Right atrium auricular region (tissue), 2 donors: ENCODE measurements at places on chromosomes 5 and 9. TPM values are rescaled to one million over a fixed set of nuclear protein-coding genes. Genes with fewer than 3 reads are reported as not detected.

DNA sequence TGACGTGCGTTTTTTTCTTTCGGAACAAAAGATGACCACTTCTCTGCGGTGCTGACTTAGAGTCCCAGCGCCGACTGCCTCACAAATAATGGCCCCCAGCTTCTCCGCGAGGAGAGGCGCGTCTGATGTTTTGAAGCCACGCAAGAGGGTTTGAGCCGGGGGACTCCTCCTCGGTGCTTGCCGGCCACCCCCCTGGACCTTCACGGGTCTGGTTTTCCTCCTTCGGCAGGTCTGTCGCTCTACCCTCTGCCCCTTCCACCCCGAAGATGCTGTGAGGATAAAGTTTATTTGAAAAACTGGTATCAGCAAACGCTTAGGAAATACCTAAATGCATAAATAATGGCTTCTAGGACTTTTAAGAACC, 584 bp downstream of the USP20 start:
- no peak for DNase-seq

- DNase-seq: no peak
These were observed 71.8 kb upstream of the TTC23L start for GRCh38 chr5:34767180-34767579.

DNA sequence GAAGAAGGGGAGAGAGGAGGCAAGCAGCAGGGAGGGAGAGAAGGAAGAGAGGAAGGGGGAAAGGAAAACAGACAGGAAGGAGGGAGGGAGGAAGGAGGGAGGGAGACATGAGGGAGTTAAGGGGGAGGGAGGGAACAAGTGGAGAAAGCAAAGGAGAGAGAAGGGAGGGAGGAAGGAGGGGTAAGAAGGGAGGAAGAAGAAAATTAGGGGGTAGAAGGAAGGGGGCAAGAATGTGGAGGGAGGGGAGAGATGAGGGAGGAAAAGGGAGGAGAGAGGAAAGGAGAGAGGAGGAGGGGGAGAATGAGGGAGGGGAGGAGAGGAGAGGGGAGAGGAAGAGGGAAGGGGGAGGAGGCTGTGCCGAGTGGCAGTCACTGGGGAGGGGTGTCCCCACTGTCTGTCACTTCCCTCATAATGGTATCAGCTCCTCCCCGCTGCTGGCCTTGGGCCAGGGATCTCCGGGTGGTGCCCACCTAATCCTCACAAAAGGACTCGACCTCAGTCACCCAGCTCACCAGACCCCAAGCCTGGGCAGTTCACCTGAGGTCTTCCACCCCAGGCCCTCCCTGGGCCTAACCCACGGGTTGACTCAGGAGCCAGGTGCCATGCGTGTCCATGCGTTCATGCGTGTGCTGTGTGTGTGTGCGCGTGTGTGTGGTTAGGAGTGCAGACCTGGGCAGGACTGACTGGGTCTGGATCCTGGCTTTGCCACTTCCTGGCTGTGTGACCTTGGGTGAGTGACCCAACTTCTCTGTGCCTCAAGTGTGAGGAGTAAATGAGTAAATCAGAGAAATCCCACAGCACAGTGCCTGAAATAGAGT, 18.1 kb downstream of the C9orf50 start:
- DNase-seq: no peak

DNA sequence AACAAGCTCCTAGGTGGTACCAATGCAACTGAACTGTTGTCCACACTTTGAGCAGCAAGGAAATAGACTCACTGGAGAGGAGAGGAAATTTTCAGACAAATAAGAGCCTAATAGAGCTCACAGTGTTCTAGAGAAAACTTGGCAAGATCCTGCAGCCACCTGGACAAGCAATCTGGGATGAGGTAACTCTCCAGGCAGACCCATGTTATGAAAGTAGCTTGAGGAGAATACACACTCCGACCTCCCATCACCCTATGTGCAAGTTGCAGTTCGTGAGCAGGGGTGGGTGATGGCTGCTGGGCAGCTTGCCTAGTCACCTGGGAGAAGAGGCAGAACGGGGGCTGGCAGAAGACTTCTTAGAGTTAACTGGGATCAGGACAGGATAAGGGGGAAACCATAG, 102.2 kb downstream of the KLF4 start:
- no peak for DNase-seq

DNA sequence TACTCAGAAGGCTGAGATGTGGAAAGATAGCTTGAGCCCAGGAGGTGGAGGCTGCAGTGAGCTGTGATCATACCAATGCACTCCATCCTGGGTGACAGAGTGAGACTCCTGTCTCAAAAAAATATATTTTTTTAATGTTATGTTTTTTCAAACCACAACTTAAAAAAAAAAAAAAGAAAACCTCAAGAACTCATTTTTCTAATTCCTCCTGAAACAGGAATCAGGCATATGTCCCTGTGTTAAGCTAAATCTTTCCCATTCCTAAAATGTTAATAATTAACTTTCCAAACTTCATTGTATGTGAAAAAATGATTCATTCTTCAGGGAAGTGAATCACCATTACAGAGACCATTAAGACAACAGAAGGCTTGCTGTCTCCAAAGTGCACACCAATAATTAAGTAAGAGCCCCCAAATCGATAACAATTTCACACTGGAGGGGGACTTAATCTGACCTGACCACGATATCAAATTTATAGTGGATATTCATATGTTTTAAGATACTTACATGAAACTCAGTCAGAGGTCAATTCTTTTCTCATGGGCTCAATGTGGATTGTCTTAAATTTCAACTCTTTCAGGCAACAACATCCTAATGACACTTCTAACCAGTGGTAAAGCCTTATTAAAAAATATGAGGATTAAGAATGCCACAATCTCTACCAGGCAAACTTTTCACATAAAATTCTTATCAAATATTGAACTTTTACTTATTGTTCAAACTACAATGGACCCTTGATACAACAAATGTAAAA, 5.2 kb downstream of the CEMIP2 start:
- DNase-seq: no peak

DNA sequence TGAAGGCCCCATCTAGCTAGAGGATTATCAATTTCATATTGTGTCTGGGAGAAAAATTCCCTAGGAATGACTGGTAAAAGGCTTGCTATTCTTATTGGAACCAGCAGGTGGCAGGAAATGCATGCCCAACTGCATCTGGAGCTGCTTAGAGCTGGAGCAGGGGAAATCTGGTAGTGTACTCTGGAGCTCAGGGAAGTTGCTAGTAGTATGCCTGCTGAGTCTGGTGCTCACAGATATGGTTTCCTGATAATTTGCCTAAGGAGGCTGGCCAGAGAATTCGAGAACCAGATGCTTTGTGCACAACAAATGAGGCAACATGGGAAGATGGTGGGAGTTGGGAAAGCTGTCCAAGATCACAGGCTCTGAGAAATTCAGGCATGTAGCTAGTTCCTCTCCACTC, 53.7 kb downstream of the G3BP1 start:
- peak; percentile 66 for DNase-seq

GRCh38 chr9:16058131-16058549, 505.3 kb downstream of the CCDC171 start:
- DNase-seq: no peak

DNA sequence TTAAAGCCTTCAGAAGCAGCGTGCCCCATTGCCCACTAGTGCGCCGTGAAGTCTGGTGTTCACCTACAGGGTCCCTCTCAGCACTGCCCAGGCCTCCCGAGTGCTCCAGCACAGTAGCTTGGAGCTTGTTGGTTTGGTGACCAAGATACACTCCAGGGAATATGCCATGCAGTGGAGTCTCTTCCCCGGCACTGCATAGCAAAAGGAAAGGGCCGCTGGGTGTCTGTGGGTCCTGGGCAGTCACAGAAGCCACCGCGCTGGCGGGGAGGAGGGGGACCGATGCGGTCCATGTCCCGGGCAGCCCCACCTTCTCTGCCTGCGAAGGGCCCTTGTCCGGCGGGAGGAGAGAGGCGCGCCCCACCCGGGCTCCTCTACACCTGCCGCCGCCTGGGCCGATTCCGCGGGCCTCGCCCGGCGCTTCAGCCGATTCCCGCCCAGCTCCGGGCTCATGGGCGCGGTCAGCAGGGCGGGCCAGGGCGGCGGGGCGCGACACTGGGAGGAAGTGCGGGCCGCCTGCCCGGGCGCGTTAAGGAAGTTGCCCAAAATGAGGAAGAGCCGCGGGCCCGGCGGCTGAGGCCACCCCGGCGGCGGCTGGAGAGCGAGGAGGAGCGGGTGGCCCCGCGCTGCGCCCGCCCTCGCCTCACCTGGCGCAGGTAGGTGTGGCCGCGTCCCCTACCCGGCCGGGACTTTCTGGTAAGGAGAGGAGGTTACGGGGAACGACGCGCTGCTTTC, at the start of gene SYK:
Gene SYK (plus strand): TSS at position 579 of the 732 bp plus-strand sequence. CDS start 42,080 bp downstream, outside the sequence.
- DNase-seq: no peak

DNA sequence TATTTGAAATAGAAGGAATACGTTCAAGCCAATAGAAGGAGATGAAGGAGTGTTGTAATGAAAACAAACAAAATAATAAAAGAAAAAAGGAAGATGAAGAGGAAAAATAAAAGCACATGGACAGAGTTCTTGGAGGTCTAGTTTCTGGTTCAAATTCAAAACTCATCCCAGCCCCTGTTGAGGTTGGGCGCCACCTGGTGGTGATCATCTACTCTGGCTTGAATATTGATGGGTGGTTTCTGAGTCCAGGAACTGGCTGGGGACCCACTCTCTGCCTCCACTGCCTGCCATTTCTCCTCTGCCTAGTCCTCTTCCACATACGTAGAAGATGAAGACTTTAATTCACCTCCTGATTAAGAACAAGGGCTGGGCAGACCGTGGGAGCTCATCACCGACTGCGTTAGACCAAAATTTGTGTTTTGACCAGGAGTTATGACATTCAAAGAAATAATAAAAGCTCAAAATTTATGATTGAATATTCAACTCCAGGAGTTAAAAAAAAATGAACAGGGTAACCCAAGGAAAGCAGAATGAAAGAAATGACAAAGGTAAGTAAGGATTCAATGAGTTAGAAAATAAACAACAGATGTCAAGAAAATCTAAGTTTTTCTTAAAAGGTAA, 99.0 kb upstream of the SLC1A3 start:
- DNase-seq: peak; percentile 86

DNA sequence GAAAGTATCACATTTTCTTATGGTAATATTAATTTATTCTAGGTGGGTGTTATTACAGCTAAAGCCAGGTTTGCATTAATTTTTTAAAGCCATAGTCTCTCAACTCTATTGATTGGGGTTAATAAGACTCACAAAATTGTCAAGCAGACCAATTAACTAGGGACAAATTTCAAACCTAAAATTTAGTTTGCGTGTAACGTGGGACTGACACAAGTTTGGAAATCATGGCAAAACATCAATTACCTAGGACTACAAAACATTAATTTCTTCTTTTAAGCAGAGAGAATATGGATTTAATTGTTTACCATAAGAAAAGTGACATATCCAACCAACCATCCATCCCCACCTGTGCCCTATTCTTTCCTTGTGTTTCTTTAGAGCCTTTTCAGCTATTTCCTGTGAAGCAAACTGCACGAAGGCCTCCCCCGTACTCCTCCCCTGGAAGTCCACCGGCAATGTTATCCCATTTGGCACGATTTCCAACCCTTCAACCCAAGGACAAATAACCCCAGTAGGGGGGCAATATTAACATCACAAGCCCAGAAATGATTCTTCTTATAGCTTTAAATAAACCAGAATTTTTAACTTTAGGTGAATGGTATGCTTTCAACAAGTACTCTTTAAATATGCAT, 4.4 kb downstream of the HNRNPH1 start:
- DNase-seq: no peak

- no peak for DNase-seq
These were observed 605 bp downstream of the CHSY3 start for GRCh38 chr5:129904667-129905472.

DNA sequence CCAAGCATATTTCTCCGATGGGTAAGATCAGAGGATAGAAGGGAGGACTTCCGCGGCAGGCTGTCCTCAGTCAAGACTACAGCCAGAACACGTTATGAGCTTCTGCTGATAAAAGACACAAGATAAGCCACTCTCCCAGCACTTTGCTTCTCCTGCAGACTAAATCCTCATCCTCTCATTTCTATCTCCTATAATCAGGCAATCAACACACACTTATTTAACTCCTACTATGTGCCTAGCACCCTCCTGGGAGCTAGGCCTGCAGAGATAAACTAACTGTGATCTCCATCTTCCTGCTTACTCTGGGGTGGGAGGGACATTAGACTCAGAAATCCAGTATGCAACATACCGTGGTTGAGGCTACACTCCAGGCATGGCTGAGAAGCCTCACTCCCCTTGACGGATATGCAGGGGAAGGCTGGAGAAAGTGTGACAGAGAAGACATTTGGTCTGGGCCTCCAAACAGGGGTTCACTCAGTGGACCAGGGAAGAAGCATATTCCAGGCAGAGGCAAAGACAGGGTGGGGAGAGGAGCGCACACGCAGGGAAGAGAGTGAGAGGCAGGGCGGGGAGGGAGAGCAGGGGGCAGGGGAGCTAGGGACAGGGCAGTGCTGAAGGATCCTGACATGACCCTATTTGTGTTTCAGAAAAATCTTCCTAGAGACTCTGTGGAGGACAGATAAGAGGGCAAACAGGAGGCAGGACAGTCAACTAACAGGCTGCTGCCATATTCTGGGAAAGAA, 274.1 kb downstream of the DENND1A start:
- no peak for DNase-seq

DNA sequence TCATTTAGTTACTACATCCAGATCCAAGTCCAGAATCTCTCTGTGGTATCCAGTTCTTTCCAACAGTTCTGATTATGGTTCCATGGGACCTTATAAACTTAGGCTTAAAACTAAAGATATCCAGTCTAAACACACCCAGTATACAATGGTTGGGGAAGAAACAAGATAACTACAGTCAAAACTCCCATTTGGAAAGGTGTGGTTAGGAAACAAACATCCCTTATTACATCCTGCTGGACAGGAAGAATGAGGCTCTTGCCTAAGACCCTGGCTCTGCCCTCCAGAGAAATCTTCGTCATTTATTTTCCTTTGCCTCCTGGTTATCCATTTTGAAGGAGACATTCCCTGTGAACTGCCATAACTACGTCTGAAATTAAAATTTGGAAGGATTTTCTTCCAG, 64.6 kb upstream of the EPB41L4A start:
- no peak for DNase-seq

GRCh38 chr5:118371973-118372831, 616.1 kb downstream of the DTWD2 start:
- DNase-seq: no peak

DNA sequence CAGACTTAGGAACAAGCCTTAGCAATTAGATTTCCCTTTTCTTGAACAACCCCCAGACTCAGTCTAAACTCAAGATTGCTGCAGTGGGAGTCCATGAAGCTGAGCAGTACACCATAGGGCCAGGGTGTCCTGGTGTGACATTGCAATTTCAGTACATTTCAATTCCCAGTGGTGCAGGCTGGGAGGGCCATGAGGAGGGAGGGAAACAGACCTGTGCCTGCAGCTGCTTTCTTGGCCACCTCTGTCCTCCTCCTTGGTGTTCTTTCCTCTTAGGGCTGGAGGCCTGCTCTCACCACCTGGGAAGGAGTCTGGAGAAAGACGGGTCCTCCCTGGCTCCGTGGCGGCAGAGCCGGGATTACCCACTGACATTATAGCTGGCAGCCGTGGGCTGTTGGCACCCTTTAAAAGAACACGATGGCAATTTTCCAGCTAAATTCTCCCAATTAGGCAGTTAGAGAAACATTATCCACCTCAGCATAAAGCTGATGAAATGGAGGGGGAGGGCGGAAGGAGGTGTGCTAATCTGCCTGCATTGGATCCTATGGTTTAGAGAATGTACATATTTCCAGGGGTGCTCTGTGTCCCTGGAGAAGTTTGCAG, 186.4 kb downstream of the SLIT3 start:
- DNase-seq: no peak

The AGXT2 gene
- total RNA-seq: not detected

The SOHLH1 gene
- total RNA-seq: not detected

The FAM81B gene
- 24.7 TPM for total RNA-seq

The PPP6C gene
- 32.9 TPM for total RNA-seq

The HACD4 gene
- total RNA-seq: 0.82 TPM

The PCDHB5 gene
- total RNA-seq: 4.3 TPM
